NCI-H774 (cell line): ENCODE measurements at places on chromosomes 11 and 22.
A peak's percentile ranks its signal among the peaks of the same experiment; 100 is the strongest.

- no peak for DNase-seq
These were observed 27.4 kb downstream of the TUB start for GRCh38 chr11:8108421-8108820.

DNA sequence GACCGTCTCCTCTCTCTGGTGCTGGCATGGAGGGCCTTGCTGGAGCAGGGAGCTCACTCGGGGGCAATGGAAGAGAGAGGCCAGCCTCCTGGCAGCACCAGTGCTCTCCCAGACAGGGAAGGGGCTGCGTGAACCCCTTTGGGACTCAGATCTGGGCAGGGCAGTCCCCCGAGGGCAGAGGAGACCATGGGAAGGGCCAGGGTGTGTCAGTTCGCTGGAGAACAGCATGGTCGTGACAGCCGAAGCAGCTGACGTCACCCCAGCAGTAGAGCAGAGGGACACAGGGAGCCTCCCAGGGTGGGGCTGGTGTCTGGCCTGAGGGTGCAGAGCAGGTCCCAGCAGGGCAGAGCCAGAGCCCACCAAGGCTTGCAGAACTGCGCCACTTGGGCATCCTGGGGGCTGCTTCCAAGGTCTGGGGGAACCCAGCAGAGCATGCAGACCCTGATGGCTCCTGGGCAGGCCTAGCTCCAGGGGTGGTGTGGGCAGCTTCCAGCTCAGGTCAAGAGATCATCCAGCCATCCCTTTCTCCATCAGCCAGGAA is 71.0 kb upstream of the KCNQ1OT1 start:
- no peak for DNase-seq

DNA sequence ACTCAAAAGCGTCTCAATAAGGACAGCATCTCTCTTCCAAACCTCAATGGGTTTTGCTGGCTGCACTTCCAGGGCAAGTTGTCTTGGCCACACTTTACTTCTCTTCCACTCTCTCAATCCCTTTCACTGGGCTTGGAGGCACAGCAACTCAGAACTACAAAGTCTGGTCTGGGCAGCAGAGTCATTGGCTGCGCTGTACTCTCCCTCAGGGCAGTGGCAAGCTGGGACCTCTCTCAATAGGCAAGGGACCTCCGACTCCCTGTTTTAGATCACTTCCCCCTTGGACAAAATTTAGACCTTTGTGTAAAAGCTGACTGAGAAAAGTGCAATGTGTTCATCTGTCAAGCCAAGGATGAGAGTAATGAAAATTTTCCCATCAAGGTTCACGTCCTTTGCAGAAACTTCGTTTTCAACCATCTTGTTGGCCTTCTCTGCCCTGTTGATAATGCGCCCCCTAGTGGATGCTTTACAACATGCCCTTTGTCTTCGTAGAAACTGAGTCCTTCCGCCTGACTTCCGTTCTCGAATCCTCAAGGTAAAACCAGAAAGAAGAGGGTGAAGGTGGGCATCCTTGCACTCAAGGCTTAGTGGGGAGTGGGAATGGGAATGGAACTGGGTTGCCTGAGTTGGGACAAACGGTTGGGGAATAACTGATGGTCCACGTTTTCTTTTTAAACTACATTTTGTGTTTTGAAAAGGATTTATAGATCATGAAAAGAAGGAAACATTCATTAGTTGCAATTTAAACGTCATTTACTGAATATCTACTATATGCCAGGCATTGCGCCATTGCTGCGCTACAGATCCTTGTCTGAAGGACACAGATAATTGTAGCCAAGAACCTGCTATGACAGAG is 99.1 kb downstream of the CD44 start:
- DNase-seq = peak; percentile 30

- no peak for DNase-seq
These were observed 35.9 kb downstream of the RPL3 start for GRCh38 chr22:39283322-39284141.

- no peak for DNase-seq
These were observed 11.8 kb upstream of the SWAP70 start for GRCh38 chr11:9651899-9652748.
